ENCODE measurements at places on chromosomes 1 and 21.

- DNase-seq, result no peak
These were observed 92.0 kb upstream of the HAO2 start for GRCh38 chr1:119276558-119276957.

DNA sequence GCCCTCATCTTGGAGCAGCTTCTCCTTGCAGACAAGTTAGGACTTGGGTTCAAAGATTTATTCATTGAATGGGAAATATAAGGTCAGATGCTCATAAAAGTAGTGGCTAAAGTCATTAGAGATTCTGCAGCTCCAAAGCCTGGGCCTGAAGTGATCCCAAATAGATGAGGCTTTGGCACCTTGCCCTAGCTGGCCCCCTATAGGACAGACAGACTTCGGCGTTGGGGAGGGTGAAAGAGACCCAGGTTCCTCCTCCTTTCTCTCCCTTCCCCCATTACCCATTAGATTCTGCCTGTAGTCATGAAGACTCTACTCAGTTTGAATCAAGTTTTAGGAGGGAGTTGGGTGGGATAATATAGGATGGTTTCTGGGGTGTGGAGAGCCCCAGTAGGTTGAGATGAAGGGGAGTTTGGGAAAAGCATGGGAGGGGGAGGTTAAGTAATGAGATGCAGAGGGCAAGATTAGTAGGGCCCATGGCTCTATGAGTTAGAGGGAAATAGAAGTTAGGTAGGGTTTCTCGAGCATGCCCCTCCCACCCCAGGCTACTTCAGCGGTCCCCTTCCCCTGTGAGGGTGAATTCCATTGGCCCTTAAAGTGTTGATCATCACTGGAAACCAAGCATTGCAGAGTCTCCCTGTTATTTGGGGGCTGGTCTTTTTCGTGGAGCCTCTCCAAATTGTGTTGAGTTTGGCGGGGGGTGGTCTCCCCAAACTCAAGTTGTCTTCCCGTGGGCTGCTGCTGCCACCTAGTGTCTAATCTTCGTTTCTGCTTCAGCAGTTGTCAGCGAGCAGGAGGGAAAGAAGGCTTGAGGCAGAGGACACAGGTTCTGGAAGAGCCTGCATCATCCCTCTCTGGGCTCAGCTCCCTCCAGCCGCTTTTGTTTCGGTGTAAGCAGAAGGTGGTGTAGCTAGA, 2.1 kb upstream of the AHDC1 start:
- peak; percentile 67 for DNase-seq

GRCh38 chr1:89657886-89658285, 25.0 kb downstream of the LRRC8C start:
- no peak for DNase-seq

DNA sequence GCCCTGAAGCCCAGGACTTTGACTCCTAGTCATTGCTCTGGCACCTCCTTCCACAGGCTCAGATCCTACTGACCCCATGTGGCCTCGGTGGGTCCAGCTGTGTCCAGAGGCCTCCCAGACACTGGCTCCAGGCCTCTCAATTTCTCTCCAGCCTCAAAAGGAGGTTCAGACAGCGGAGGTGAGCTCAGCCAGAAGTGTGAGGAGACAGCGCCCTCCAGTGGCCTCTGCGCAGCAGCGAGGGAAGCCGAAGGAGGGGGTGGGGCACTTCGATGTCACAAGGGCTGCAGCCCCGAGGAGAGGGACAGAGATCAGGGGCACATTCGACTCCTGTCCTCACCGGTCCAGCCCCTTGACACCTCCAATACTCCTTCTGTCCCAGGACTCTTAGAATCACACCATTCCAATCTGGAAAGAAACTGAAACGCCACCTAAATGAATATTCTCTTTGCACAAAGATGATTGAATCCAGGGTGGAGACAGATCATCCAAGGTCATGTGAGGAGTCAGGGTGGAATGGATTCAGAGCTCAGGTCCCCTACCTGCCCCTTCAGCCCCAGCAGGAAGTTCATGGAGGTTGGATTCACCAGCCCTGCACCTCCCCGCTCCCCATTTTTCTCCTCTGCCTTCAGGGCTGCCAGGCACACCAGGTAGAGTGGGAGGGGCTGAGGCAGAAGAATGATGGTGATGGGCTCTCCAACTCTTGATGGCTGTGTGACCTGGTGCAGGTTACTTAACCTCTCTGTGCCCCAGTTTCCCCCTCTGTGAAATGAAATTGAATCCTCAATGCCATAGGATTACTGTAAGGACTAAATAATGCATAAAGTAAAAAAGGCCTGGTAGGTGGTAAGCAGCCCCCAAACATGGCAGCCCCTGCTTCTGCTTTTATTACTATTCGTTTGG, 34.8 kb upstream of the ZBTB40 start:
- DNase-seq, result peak; percentile 67

Measured in fibroblast of skin of right quadriceps (primary cell).